ENCODE measurements at places on chromosomes 12 and 14.

GRCh38 chr12:104165801-104166200 lies 27.8 kb upstream of the NFYB start:
- no peak for DNase-seq

GRCh38 chr14:22233377-22233776 lies 355.6 kb downstream of the DAD1 start:
- DNase-seq, result no peak

- DNase-seq, result no peak
These were observed 8.3 kb downstream of the GALNT16 start for GRCh38 chr14:69268223-69268622.

- DNase-seq, result no peak
These were observed 27.1 kb downstream of the GYS2 start for GRCh38 chr12:21577516-21577915.

DNA sequence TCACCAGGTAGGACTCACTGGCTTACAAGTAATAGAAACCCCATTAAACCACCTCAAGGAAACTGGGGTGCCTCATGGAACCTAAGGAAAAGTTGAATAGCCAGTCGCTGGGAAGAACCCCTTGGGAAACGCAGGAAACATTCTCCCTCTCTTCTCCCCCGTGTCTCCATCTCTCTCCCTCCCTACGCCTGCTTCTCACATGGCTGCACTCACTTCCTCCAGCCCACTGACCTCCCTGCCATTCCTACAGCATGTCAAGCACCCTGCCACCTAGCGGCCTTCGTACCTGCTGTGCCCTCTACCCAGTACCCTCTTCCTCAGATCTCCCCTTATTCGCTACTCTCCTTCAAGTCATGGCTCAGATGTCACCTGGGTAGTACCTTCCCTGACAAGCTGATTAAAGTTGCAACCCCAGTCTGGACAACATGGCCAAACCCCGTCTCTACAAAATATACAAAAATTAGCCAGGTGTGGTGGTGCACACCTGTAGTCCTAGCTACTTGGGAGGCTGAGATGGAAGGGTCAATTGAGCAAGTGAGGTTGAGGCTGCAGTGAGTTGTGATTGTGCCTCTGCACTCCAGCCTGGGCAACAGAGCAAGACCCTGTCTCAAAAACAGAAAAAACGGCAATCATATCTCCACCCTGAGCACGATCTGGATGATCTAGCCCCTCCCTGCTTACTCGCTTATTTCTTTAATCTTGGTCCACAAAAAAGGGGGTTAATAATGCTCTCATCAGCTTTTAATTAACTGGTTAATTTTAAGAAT lies 6.4 kb upstream of the DTX1 start:
- DNase-seq, result peak; percentile 82

GRCh38 chr14:89669193-89669592 lies 252.2 kb upstream of the FOXN3 start:
- DNase-seq, result no peak

- DNase-seq, result no peak
These were observed 11.9 kb upstream of the AVIL start for GRCh38 chr12:57830393-57830792.

GRCh38 chr12:67827820-67828383 lies 161.3 kb upstream of the IFNG-AS1 start:
- DNase-seq, result peak; percentile 30

GRCh38 chr12:104108755-104109445 lies 29.1 kb downstream of the NFYB start:
- peak; percentile 76 for DNase-seq

- DNase-seq, result no peak
These were observed 82.1 kb downstream of the MIPOL1 start for GRCh38 chr14:37279818-37280217.

DNA sequence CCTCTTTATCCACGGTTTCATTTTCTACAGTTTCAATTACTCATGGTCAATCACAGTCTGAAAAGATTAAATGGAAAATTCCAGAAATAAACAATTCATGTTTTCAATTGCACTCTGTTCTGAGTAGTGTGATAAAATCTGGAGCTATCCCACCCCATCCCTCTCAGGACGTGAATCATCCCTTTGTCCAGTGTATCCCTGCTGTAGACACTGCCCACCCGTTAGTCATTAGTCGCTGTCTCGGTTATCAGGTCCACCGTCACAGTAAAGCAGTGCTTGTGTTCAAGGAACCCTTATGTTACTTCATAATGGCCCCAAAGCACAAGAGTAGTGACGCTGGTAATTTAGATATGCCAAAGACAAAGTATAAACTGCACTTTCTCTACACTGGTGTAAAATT lies 141.0 kb upstream of the LMNTD1 start:
- DNase-seq, result no peak

- DNase-seq, result no peak
These were observed 13.1 kb downstream of the ARF6 start for GRCh38 chr14:49905989-49906388.

DNA sequence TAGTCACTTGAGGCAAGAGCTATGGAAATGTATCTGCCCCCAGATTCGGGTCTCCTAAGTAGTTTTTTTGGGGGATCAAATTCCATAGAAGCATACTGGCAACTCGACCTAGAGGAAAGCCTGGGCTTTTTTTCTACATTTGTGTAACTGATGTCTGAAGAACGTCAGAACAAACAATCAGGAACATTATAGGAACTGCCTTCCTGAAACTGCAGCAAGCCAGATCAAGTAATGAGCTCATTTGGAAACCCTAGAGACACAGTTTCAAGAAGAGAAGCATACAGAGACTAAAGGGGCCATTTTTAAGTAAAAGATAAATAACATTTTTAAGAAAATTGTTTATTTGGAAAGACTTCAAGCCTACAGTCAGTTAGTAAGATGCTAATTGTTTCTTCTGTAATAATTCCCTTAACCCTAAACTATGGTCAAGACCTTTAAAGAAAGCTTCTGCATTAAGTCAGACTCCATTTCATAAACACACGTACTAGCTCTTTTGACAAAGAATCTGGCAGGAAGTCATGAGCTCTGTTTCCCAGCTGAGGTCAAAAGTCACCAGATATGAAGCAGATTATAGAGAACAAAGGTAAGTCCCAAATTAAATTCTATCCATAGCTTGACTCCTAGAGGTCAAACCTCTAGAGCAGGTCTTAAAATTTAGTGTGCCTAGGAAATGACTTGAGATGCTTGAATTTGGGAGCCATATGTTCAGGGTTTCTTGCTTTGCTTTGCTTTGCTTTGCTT lies 112.8 kb downstream of the EGLN3 start:
- no peak for DNase-seq

DNA sequence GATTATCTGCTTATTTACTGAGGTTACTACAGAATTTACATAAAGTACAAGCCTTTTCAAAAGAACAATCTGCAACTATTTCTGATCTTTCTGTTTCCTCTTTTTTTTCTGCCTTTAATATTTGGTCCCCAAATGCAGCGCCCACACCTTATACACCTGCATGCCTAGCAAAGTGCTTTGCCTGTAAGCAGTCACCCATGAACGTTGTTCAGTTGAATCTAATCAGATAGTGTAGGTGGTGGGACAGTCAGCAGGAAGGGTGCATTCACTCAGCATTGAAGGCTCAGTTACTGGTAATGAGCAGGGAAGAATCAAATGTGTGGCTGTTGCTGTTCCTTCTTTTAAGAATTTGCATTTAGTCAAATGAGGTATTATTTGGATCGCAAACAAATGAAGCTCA lies 108.4 kb downstream of the GPR135 start:
- DNase-seq, result no peak

DNA sequence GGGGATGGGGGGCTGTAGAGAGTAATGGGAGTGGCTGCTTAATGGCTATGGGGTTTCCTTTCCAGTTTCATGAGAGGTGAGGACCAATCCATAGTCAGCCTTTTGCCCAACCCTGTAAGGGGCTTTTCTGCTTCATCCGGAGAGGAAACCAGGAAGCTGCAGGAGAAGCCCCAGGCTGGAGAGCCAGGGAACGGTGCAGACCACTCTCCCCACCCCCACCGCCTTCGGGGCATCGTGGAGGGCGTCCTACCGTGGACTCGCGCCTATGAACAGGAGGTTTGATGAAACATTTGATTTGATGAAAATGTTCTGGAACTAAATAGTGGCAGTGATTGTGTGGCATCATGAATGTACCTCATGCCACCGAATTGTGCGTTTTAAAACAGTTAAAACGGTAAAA lies 204.3 kb upstream of the DIO3 start:
- DNase-seq, result no peak

DNA sequence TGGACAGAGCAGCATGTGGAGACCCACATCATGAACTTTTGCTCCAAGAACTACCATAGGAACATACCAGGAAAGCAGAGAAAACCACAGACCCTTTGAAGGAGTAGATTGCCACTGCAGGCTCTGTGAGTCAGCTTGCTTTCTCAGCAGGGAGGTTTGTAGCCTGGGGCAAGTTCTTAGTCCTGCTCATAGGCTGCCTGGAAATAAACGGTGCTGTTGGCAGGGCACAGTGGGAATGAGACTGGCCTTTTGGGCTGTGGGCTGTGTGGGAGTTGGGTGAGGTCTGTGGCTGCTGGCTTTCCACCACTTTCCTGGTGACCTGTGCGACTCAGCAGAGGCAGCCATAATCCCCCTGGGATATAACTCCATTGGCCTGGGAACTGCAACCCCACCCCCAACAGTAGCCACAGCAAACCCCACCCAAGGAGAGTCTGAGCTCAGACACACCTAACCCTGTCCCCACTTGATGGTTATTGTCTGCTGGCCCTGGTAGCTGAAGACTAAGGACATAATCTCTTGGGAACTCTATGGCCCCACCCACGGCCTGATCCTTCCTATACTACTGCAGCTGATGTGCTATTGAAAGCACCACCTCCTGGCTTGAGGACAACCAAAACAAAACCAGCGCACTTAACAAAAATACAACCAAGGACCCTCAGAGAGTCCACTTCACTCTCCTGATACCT lies 192.1 kb upstream of the GARIN6 start:
- DNase-seq, result no peak

- DNase-seq, result peak; percentile 66
These were observed 27.0 kb downstream of the RIN3 start for GRCh38 chr14:92540472-92541048.

DNA sequence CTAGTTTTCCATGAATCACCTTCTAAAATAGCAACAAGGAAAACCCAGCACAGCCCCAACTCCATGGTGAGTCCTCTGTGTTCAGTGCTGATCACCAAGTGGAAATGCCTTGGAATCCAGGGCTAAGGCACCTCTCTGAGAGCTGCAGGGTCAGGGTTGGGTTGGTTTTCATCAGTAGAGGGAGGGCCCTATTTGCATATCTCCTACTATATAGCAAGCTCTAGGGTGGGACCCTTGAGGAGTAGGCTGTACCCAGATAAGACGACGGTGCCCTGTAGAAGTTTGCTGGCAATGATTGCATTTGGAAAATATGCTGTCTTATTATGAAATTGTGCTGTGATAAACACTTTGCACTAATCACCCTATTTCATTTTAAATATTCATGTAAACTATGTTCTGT lies 1011.8 kb downstream of the TMEM121 start:
- no peak for DNase-seq

DNA sequence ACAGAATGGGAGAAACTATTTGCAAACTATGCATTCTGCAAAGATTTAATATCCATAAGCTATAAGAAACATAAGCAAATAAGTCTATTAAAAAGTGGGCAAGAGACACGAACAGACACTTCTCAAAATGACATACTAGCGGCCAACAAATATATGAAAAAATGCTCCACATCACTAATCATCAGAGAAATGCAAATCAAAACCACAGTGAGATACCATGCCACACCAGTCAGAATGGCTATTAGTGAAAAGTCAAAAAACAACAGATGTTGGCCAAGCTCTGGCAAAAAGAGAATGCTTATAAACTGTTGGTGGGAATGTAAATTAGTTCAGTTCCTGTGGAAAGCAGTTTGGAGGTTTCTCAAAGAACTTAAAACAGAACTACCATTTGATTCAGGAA lies 121.3 kb downstream of the KCNMB4 start:
- DNase-seq, result no peak

DNA sequence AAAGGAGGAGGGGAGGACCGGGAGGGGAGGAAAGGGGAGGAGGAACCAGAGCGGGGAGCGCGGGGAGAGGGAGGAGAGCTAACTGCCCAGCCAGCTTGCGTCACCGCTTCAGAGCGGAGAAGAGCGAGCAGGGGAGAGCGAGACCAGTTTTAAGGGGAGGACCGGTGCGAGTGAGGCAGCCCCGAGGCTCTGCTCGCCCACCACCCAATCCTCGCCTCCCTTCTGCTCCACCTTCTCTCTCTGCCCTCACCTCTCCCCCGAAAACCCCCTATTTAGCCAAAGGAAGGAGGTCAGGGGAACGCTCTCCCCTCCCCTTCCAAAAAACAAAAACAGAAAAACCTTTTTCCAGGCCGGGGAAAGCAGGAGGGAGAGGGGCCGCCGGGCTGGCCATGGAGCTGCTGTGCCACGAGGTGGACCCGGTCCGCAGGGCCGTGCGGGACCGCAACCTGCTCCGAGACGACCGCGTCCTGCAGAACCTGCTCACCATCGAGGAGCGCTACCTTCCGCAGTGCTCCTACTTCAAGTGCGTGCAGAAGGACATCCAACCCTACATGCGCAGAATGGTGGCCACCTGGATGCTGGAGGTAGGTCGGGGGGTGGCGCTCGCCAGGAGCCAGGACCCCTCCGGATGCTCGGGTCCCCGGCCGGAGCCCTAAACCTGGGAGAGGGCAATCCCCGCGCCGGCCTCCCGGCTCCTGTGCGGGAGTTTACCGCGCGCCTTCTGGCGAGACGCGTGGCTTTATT lies at the start of gene CCND2:
CCND2 (plus strand) TSS at position 111 of the 744 bp plus-strand sequence; CDS start at position 390, 279 bp downstream.
- peak; percentile 88 for DNase-seq

DNA sequence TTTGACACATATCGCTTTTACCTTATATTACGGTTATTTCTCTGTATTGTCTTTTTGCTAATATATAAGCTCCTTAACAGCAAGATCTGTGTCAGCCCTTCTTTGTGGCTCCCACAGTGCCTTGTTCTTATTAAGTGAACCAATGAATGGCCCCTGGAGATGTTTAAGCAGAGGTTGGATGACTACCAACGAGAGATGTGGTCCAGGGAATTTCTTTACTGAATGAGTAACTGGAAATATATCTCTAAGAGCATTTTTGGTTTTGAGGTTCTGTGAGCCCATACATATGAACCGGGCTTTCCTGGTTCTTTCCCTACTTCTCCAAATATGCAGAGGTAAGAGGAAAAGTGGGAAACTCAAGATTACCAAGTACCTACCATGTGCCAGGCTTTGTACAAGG lies 23.5 kb downstream of the CALCOCO1 start:
- no peak for DNase-seq

DNA sequence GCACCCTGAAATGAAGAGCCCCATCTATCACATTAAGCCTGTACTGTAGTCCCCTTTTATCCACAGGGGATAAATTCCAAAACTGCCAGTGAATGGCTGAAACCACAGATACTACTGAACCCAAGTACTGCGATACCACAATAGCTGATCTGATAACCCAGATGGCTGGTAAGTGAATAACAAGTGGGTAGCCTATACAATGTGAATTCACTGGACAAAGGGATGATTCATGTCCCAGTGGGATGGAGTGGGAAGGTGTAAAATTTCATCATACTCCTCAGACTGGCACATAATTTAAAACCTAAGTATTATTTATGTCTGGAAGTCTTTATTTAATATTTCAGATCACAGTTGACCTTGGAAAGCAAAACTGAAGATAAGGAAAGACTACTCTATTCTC lies 201.3 kb downstream of the GPHN start:
- no peak for DNase-seq

All from iPS-NIHi11 (cell line).